ENCODE measurements at places on chromosomes 13 and 19.

DNA sequence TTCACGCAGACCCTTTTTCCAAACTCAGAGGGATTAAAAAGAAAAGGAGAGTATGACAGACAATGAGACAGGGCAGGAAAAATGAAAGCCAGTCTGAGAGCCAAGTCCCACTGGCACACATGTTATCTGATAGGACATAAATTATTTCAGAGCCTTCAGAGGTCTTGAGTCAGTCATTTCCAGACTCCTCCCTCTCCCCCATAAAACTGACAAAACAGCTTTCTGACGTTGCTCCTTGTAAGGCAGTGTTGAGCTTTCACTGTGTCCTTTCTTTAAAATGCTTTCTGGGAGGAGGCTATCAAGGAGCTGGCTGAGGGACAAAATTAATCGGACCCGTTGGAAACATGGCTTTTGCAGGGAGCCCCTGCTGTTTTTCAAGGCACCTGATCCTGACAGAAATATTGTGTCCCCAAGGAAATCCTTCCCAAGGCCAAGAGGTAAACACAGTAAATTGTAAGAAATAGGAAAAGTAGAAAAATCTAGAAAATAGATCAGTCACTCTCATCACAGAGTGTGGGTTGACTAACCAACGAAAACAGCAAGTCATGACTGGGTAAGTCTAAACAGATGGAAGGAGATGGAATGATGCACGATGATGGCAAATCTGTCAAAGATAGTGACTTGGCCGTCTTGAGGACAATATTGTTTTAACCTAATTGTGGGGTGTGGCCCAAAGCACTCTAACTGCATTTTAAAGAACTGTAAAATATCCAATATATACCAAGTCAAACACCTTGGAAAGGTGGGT is 89.7 kb downstream of the DCT start:
- H3K4me3 ChIP-seq: no peak overlapping the region
- peak overlapping the region; percentile 2 for H3K27ac ChIP-seq
- no peaks in the 10 kb centered on the region for H3K36me3 ChIP-seq
- H3K4me1 ChIP-seq: peaks cover 3% of the 10 kb centered on the region
- H3K27me3 ChIP-seq: no peaks in the 10 kb centered on the region
- DNase-seq: no peak

GRCh38 chr13:34808649-34809048 is 133.4 kb upstream of the NBEA start:
- H3K27ac ChIP-seq: no peak overlapping the region
- H3K36me3 ChIP-seq: no peaks in the 10 kb centered on the region
- no peak overlapping the region for H3K4me3 ChIP-seq
- no peaks in the 10 kb centered on the region for H3K27me3 ChIP-seq

DNA sequence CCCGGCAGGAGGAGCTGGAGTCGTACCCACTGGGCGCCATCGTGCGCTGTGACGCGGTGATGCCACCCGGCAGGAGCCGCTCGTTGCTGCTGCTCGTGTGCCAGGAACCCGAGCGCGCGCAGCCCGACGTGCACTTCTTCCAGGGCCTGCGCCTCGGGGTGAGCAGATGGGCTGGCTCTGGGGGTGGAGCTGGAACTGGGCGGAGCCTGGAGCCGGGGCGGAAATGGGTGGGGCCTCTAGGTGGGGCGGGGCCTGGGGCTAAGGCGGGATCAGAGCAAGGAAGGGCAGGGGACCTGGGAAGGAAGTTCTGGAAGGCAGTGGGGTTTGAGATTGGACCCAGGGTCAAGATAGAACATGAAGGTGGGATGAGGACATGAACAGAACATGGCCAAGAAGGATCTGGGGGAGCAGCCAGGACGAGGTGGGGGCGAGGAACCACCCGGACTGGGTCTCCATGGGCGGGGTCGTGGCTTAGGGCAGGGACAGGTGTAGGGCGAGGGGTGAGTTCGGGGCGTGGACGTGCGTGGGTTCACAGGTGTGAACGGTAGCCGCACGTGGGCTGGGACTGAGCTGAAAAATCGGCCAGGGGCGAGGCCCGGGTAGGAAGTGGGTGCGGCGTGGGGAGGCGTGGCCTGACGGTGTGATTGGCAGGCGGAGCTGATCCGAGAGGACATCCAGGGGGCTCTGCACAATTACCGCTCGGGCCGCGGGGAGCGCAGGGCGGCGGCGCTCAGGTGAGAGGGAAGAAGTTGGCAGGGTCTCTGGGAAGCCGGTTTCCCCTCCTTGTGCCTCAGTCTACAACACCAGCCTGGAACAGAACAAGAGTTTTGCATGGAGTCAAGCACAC is 4.7 kb downstream of the EPS8L1 start:
- H3K36me3 ChIP-seq: peaks cover 3% of the 10 kb centered on the region
- H3K4me3 ChIP-seq: peak overlapping the region; percentile 33
- no peak for DNase-seq
- H3K4me1 ChIP-seq: peaks cover 8% of the 10 kb centered on the region
- peaks cover 69% of the 10 kb centered on the region for H3K27me3 ChIP-seq
- no peak overlapping the region for H3K27ac ChIP-seq

- no peak overlapping the region for H3K27ac ChIP-seq
- H3K27me3 ChIP-seq: no peaks in the 10 kb centered on the region
- peaks cover 30% of the 10 kb centered on the region for H3K36me3 ChIP-seq
- no peak for DNase-seq
- no peak overlapping the region for H3K4me3 ChIP-seq
These were observed 12.5 kb downstream of the NOP53 start for GRCh38 chr19:47757617-47758442.

DNA sequence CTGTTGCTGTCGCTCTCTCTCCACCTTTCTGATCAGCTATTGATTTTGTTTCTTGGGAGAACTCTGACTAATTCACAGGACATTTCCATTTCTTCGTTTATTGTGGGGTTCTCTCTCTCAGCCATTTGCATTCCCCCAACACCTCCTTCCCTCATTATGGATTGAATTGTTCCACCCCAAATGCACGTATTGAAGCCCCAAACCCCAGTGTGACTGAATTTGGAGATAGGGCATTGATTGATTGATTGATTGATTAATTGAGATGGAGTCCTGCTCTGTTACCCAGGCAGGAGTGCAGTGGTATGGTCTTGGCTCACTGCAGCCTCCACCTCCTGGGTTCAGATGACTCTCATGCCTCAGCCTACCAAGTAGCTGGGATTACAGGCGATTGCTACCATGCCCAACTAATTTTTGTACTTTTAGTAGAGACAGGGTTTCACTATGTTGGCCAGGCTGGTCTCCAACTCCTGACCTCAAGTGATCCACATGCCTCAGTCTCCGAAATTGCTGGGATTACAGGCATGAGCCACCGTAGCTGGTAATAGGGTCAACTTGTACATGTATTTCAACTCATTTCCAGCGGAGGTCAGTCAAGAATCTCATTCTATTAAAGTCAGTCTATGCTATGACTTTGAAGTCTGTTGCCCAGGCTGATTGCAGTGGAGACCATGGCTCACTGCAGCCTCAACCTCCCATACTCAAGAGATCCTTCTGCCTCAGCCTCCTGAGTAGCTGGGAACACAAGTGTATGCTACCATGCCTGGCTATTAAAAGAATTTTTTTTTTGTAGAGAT is 13.6 kb downstream of the NFILZ start:
- no peaks in the 10 kb centered on the region for H3K4me1 ChIP-seq
- H3K36me3 ChIP-seq: no peaks in the 10 kb centered on the region
- no peak overlapping the region for H3K27ac ChIP-seq
- DNase-seq: no peak
- H3K4me3 ChIP-seq: no peak overlapping the region

GRCh38 chr13:40624383-40624782 is 42.1 kb downstream of the FOXO1 start:
- no peak for DNase-seq
- no peak overlapping the region for H3K27ac ChIP-seq
- H3K36me3 ChIP-seq: peaks cover 2% of the 10 kb centered on the region
- H3K27me3 ChIP-seq: no peaks in the 10 kb centered on the region
- H3K4me3 ChIP-seq: no peak overlapping the region

GRCh38 chr19:51811344-51811743 is 16.4 kb downstream of the FPR3 start:
- no peaks in the 10 kb centered on the region for H3K27me3 ChIP-seq
- H3K4me3 ChIP-seq: no peak overlapping the region
- H3K27ac ChIP-seq: no peak overlapping the region

DNA sequence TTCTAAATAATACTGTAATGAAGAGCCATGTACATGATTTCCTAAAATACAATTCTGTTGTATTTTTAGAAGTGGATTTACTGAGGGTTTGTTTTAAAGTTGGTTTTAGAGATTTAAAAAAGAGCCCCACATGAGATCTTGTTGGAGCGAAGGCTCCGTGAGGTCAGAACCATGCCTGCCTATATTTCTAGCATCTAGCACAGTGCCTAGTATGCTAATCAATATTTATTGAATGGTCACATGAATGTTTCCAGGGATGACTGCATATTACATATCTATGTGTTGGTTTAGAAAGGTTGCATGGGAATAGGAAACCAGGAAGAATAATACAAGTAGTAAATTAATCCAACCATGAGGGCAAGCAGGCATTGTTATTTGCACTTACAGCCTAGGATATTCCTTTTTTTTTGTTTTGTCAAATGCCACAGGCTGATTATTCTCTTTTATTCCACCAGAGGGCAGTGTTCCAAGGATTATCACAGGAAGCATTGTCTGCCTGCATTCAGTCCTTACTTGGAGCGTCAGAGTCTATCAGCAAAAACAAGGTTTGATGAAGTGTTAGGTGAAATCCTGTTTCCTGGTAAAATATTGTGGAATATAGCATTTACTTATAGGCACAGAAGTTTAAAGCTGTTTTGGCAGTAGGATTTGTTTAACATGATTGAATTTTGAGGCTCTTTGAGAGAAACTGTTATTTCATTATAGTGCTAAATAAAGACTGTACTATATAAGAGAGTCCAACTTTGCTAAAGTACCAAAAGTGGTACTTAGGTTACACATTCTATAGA is 46.8 kb downstream of the COG3 start:
- no peak for DNase-seq
- H3K36me3 ChIP-seq: peaks cover 17% of the 10 kb centered on the region
- no peaks in the 10 kb centered on the region for H3K27me3 ChIP-seq
- no peak overlapping the region for H3K4me3 ChIP-seq
- peak overlapping the region; percentile 10 for H3K27ac ChIP-seq

DNA sequence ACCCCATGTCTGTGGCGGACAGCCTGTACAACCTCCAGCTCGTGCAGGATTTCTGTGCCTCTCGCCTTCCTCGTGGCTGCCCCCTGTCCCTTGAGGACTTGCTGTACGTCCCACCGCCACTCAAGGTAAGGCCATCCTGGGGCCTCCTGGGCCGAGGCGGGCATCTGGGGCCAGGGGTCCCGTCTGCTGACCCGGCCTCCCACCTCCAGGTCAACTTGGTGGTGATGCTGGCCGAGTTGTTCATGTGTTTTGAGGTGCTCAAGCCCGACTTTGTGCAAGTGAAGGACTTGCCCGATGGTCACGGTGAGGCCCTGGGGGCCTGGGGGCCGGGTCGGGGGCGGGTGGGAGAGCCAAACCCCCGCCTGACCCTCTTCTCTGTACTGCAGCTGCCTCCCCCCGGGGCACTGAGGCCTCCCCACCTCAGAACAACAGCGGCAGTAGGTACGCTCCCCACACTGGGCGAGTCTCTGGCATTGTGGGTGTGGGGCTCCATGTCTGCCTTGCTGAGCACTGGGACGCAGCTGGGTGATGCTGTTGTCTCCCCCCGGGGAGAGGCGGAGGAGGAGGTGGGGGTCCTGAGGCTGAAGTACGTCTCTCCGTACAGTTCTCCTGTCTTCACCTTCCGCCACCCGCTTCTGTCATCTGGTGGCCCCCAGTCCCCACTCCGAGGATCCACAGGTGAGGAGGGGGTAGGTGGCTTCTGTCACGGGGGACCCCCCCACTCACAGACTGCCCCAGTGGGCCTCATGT is 15.0 kb downstream of the CAMSAP3 start:
- peaks cover 13% of the 10 kb centered on the region for H3K36me3 ChIP-seq
- H3K27ac ChIP-seq: no peak overlapping the region
- DNase-seq: no peak

Data from progenitor cell of endocrine pancreas (in vitro differentiated cells).